ENCODE measurements at places on chromosomes 4 and X.

- DNase-seq: no peak
Measured at GRCh38 chrX:15718283-15718970, 19.6 kb upstream of the CA5B start.

- DNase-seq: peak; percentile 62
Measured at GRCh38 chrX:65596270-65597034, 61.9 kb upstream of the LAS1L start.

DNA sequence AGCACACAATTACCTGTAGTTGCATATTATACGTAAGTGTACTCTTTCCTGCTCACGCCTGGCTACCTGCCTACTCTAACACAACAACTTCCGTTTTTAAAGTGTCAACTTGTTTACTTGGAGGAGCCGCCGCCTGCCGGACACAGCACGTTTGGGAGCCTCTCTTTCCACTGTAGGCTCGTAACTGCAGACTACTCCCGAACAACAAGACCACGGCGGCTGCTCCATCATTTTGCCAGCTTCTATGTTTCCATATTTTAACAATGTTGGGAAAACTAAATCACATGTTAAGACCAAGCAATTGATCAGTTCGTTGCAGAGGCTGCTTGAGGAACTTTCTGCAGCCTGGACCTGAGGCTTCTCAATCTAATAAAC is 841 bp downstream of the MTNR1A start:
- DNase-seq: no peak

GRCh38 chrX:15319075-15319474 is 3.6 kb upstream of the ASB11 start:
- no peak for DNase-seq

GRCh38 chrX:124534536-124534935 is 188.2 kb downstream of the SH2D1A start:
- no peak for DNase-seq

- DNase-seq: no peak
Measured at GRCh38 chrX:15973946-15974345, 119.3 kb upstream of the AP1S2 start.

- DNase-seq: no peak
Measured at GRCh38 chr4:150329373-150329772, 251.1 kb downstream of the DCLK2 start.

DNA sequence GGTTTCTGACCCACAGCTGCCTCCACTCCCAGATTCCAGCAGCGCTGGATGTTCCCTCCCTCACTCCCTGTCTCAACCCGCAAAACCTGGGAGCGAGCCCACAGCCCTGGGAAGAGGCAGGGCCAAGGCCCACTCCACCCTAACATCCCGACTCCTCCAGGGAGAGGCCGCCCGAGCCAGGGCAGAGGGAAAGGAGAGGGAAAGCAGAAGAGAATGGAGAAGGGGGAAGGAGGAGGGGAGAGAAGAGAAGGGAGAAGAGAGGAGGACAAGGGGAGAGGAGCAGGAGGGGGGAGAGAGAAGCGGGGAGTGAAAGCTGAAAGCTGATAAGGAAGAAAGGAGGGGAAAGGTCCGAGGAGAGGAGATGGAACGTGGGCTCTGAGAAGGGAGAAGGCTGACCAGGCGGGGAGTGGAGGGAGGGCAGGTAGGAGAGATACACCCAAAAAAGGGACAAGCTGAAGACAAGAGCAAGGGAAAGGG is 120.2 kb upstream of the PJA1 start:
- no peak for DNase-seq

DNA sequence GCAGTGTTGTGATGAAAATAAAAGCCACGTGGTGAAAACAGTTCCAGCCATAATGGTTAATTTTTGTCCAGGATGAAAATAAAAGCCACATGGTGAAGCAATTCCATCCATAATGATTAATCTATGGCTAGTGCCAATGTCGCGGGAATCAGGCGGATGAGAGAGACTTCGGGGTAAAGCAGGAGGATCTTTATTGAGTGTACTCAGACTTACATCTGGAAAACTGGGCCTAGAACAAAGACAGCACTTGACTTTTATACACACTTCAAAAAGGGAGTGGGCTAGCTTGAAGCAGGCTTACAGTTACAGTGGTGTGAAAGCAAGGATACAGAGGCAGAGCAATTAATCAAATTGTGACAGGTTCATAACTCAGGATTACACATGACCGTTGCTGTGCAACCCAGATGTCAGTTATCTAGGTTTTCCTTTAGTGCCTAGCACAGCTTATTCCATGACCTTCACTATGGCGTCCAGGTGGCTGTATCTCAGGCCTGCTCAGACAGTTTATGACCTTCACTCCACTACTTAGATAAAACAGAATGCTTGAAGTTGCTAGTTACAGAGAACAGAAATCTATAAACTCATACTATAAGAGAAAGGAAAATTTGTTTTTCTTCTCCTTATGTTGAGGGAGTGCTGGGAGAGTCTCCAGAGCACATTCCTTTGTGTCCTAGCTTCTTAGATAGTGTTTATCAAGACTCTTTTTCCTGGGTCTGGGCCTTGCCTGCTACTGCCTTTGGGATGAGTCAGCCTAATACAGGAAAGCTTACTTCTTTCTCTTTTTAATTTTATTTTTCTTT is 5.9 kb upstream of the PLA2G12A start:
- no peak for DNase-seq

- no peak for DNase-seq
Measured at GRCh38 chrX:153829799-153830639, at the start of gene PDZD4. PDZD4 (minus strand) TSS chrX:153830544; CDS start chrX:153830298, 246 bp downstream.

- DNase-seq: no peak
Measured at GRCh38 chr4:55336138-55337034, 9.7 kb upstream of the SRD5A3 start.

DNA sequence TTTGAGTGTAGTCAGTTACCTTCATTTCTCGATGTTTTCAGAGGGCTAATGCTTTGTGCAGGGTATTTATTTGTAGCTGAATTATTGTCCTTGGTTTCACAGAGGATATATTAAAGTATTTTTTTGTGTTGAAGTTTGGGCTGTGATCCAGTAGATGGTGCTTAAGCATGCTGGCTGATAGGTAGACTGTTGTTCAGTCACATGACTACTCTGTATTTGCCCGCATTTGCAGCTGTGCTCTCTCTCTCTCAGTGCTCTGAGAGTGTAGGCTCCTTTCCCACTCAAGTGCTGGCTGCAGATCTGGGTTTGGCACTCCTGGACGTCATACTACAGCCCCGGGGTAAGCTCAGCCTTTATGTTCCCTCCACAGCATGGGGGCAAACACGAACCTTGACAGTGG is 21.7 kb downstream of the RAB40AL start:
- no peak for DNase-seq

GRCh38 chrX:45513042-45513441 is 312.4 kb upstream of the DIPK2B start:
- DNase-seq: no peak

DNA sequence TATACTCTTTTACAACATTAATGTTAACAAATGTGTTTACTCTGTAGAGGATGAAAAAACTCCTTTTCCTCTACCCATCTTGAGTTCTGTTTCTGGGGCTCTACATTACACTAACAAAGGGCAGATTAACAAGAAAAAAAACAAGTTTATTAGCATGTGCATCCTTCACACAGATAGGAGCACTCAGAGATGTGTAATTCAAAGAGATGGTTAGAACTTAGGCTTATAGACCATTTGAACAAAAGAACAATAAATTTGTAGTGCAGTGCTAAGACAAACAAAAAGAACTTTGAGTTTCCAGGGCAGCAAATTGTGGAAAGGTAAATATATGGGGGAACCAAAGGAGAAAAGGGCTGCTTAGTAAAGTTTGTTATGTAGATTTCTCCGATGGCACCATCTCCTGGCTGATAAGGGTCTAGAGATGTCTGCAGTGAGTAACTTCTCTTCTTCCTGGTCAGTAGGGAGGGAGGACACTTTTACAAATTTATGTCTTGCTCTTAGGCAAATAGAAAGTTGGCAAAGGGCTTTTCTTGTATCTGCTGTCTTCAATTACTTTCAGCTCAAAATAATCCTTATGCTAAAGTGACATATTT is 1249.9 kb upstream of the TENM3 start:
- DNase-seq: no peak

- DNase-seq: no peak
Measured at GRCh38 chr4:26035921-26036320, 121.9 kb downstream of the SMIM20 start.

- DNase-seq: no peak
Measured at GRCh38 chrX:65705439-65705838, 38.0 kb downstream of the MSN start.

GRCh38 chr4:178976861-178977260 is 1534.6 kb upstream of the AGA start:
- DNase-seq: no peak

DNA sequence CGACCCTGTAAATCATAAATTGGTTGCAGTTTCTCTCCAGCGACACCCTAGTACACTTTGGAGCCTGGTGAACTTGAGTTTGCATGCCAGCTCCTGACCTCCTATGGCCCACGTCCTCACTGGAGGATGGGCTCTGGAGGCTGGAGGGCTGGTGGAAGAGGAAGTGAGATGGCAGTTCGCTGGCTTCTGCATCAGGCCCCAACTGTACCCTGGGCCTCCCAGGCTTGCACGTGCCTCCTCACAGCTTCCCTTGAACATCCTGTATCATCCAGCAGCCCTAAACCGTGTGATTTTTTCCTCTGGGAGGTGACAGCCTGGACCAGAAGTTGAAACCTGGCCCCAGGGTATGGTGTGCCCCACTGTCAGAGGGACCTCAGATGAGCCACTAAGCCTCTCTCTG is 78.5 kb downstream of the HTRA3 start:
- DNase-seq: no peak

DNA sequence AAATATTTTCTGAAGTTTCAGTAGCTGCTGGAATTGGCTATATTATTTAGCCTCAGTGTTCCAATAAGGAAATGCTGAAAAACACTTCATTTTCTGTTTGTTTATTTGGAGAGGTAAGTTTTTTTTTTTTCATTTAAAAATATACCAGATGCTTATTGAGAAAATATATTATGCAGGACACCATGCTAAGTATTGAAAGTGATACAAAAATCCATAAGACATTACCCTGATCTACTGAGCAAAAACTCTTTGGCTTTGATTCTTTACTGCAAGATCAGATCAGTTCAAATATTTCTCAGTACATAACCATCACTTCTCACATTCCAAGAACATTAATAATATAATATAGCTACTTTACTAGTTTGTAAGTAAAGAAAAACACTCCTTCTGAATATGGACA is 123.4 kb upstream of the PACRGL start:
- no peak for DNase-seq

DNA sequence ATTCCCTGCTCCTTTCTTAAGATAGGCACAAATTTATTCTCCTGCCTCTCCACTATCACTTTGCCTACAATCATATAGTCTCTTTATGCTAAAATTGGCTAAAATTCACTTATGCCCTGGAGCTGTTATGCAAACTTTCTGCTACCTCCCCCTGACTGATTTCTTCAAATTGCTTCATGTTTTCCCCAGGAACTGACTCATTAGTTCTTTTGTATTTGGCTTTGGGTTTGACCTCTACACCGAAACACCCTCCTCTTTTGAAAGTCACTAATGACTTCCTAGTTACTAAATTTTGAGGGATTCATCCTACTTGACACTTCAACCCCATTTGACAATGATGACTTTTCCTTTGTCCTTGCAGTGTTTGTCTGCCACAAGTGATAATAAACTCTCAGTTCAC is 222.6 kb downstream of the NDST4 start:
- DNase-seq: no peak

- DNase-seq: no peak
Measured at GRCh38 chrX:133670383-133670782, 255.1 kb upstream of the GPC4 start.

DNA sequence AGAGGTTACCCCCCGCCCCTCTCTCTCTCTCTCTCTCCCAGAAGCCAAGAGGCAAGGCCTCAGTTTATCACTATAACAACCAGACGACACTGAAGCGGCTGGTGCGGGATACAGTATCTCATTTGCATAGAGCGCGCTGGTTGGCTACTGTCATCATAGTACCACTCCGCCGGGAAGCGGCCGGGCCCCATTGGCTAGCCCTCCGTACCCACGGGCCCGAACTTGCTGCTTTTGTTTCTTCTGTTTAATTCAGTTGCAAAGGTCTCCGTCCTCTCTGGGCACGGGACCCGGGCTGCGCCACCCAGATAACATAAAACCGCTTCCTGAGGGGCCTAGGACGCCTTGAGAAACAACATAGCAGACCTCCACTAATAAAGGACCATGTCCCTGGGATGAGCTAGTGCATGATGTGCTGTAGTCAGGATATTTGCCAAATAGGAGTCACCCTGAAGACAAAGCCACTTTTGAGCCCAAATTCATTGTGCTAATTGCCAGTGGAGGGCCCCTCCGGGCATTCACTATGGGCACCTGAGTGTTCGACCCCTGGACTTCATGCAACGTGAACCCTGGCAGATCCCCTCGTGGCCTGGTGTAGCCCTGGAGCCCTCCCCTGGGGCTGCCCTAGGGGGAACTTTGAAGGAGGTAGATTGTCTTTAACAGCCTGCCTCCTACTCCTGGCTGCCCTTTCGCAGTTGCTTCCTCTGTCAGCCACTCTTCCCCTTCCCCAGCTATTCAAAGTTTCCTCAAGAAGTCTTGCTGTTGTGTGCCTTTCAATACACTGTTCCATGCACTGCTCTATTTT is at the start of gene PCYT1B:
Gene PCYT1B, minus strand, starts transcription at position 91 of the 802 bp plus-strand sequence. CDS start 242 bp downstream, outside the sequence.
- peak; percentile 50 for DNase-seq

DNA sequence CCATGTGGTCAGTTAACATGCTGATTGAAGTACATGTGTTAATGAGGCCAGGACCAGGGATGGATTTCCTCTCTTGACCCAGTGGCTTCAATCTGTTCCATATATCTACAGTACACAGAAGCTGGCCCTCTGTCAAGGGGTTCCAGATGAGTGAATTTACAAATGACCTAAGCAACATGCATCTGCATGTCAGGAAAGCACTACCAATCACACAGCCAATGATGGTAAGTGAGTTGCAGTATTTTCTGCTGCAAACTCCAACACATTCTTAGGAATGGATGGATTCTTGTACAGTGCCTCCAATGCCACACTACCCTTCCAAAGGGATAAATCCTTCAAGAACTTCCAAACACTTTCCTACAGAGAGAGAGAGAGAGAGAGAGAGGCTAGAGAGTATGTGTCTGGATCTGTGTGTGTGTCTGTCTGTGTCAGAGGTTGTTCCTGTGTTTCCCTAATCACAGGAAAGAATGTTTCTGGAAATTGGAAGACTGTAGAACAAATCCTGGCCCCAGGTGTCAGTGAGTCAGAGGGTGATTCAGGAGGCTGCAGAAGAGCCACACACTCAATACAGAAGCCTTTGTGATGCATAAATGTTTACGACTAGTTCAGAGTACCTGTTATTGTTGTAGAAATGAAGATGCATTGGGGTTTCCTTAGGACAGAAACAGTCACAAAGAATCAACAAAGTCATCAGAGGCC is 107.5 kb downstream of the GUCY2F start:
- DNase-seq: no peak

GRCh38 chrX:115330498-115331168 is 41.1 kb downstream of the LUZP4 start:
- DNase-seq: no peak
